ENCODE measurements at places on chromosomes 6 and 20.
A peak's percentile ranks its signal among the peaks of the same experiment; 100 is the strongest.

GRCh38 chr6:51024126-51024525, 205.5 kb downstream of the TFAP2B start:
- no peak for DNase-seq

DNA sequence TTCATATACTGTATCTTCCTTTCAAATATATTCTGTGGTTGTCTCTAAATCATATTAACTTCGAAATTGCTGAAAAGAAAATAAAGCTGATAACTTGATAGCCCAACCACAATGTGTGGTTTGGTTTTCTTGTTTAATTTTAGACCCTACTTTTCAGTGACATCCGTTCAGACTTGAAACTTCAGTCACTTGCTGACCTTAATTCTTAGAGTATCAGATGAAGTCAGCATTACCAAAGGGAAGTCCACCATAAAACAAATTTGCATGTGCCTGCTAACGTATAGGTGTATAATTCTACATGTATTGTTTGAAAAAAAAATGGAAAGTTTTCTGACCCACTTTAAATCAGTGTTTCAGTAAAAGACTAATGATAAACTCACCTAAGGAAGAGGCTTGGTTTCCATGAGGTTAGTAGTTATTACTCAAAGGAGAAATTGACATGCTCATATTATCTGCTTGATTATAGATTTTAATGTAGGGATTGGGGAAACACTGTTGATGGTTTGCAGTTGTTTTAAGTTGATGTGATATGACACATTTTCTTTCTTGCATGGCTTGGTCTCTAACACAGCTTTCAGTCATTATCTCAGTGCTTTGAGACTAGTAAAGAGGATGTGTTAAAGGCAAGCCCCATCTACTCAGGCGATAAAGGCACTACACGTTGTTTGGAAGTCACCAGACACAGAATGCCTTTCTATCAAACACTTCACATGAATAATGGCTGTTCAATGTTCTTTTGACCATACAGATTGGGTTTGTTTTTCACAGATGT, 5.2 kb upstream of the IL17A start:
- DNase-seq: no peak

GRCh38 chr6:106732376-106732940, 103.1 kb downstream of the QRSL1 start:
- no peak for DNase-seq

DNA sequence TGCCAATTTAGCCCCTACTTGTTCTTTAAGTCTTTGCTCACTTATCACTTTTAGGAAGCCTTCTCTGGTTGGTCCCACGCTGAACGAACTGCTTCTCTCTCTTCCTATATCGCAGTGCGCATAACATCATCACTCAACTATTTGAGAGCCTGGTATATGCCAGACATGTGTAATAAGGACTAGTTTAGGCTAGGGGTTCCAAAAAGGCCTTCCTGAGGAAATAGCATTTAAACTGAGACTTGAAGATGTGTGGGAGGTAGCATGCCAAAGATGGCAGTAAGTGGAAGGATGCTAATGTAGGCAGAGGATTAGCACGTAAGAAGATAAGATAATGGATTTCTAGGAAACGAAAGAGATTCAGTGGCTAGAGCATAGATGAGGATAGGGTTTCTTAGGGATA, 4.8 kb downstream of the CCDC28A start:
- no peak for DNase-seq

DNA sequence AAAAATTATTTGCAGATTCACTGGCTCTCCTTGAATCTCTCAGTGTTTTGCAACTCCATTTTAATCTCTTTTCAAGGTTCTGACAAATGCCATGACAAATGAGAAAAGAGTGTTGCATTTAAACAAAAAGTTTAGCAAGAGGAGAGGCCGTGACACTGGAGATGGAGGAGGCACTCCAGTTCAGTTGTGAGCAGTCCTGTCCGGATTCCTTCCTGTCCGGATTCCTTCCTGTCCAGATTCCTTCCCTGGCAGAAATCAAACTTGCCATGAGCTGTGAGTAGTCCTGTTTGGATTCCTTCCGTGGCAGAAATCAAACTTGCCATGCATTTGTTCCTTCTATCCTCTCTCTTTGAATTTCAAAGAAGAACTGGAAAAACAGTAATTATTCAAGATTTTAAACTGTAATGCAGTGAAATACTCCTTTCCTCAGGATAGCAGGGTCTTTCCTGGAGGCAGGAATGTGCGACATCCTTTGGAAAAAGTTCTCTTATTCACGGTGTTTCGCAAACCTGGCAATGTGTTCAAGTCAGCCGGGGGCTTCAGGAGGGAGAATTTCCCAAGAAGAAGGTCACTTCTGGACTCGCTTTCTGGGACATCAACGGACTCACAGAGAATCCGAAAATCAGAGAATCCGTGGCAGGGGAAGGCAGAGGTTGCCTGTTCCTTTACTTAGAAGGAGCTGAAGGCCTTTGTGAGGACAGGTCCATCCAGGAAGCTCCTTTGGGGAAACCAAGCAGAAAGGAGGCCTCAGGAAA, 48.7 kb upstream of the DACT2 start:
- DNase-seq: no peak

- no peak for DNase-seq
These were observed 75.5 kb downstream of the TBC1D7 start for GRCh38 chr6:13252790-13253189.

DNA sequence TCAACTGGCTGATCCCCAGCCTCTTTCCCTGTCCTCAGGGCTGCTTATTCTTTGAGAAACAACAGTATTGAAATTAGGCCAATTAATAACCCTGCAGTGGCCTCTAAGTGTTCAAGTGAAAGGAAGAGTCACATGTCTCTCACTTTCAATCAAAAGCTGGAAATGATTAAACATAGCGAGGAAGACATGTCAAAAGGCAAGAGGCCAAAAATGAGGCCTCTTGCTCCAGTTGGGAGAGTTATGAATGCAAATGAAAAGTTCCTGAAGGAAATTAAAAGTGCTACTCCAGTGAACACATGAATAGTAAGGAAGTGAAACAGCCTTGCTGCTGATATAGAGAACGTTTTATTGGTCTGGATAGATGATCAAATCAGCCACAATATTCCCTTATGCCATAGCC, 131.5 kb downstream of the MACROD2 start:
- no peak for DNase-seq

DNA sequence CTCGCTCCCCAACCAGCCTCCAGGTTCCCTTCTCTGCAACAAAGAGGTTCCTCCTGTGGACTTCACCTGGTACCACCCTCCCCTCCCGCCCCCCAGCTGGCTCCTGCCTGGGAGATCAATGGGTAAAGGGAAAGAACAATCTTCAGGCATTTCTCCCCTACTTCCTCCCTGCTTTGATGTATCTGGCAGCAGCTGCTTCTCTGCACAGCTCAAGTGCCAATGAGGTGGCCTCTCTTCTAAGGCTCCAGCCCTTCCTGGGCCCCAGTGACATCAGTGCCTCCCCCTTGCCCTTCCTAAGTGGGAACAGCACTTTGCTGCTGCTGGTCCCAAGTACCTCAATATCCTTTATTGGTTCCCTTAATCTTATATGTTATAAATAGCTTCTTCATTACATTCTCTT, 23.5 kb downstream of the MOCS1 start:
- DNase-seq: no peak

DNA sequence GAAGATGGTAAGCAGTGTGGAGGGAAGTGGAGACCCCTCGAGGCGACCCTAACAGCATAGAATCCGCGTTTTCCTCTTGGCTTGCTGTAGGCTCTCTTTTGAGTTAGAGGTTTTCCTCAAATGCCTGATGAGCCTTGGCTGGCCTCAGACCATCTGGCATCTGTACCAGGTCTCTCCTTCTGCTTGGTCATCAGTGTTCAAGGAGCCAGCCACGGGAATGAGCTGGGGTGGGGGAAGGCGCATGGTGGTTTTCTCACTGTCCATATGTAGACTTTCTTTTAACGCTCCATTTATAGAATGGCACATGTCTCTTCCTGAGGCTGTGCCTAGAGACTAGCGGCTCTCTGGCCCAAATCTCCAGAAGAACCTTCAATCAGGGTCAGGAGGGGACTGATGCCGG, 8.1 kb upstream of the GUCA1A start:
- peak; percentile 23 for DNase-seq

DNA sequence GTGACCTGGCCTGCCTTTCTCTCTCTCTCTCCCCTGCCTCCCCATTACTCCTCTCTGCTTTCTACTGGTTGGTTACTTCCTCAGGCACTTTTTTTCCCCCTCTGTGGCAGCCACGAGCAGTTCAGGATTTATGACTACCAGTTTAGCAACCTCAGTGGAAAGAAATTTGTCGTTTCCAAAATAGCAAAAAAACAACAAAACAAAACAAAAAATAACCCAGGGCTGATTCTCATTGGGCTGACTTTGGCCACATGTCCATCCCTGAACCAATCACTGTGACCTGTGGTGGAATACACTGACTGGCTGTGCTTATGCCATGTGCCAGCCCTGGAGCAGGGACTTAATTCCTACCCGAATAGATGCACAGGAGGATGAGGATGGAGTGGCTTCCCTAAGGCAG, 137.4 kb downstream of the TFAP2C start:
- no peak for DNase-seq

- no peak for DNase-seq
These were observed 3.1 kb downstream of the SHPRH start for GRCh38 chr6:145960918-145961589.

- no peak for DNase-seq
These were observed 87.5 kb downstream of the ANKRD60 start for GRCh38 chr20:58140787-58141425.

- no peak for DNase-seq
These were observed 56.4 kb downstream of the B4GALT5 start for GRCh38 chr20:49657118-49657901.

DNA sequence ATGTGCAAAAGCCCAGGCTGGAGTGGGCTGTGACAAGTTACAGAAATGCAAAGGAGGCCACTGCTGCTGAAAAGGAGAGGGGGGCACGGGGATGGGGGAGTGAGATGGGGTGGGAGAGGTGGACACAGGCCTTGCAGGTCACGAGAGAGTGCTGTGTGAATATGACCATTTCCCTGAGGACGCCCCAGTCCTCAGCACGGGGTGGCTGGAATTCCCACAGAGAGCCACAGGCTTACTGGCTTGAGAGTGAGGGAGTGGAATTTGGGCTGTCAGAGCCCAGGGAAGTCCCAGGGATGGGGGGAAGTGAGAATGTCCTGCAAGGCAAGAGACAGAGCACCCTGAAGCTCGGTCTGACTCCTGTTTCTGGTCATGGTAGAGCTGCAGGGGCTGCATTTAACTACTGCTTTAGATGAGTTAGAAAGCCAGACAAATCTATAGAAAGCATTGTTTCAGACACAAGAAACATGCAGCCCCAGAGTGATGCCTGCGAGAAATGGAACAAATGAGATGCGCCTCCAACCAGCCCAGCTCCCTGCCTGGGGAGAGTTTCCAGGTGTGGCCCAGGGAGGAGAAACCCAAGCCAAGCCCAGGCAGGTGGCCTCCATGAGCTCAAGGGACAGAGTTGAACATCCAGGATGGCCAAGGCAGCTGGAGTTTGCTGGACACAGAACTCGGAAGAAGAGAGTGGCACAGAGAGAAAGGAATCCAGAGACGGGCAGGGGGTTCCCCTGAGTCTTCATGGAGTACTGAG, 30.5 kb downstream of the NPEPL1 start:
- DNase-seq: no peak

GRCh38 chr20:44600758-44601201, 18.4 kb downstream of the PKIG start:
- no peak for DNase-seq

- DNase-seq: peak; percentile 71
These were observed 5.5 kb downstream of the ELMO2 start for GRCh38 chr20:46400828-46401477.

DNA sequence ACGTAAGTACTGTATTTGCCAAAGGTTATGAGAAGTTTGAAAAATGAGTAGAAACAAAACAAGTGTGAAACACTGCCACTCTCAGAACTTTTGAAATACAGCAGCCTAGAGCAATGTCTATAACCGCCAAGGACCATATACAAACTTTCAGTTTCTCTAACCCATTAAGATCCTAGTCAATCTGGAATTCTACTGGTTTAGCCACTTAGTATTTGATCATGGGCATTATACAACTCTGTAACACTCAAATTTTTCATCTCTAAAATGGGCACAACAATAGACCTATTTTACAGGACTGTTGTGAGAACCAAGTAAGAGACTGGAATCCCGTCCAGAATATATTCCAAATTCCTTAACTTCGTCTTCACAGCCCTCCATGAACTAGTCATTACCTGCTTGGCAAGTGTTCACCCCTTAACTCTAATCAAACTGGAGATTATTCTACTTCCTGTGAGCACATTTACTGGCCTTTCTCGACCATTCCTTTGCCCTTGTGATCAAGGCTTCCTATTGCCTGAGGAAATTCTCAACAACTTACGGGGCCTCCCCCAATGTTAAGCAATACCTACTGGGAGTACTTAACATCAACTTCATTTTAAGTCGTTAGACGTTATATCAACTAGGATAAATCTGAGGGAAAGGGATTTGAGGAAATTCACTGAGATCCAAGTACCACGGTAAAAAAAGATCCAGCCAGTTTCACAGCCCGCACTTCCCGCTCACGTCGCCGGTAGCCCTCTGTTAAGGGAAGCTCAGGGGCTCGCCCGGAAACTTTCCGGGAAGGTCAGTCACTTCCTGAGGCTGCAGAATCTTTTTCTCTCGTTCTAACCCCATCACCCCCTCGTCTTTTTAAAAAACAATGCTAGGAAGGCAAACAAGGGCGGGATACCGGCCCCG, 1.1 kb downstream of the EIF2S2 start:
- peak; percentile 76 for DNase-seq

DNA sequence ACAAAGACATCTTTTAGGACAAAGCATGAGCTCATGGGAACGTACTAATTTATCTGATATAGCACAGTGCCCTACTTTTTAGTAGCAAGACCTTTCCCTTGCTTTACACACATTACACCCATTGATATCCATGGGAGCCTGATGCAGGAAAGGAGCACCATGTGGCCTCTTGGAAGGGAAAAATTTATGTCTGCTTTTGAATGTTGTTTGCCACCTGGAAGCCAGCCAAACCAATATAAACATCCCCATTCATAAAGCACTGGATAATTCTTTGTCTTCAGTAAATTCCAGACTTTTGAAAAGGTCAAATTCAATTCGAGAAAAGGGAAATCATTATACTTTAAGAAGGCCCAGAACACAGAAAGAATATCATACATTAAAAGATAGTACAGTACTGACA, 152.3 kb upstream of the BEND6 start:
- DNase-seq: peak; percentile 66

DNA sequence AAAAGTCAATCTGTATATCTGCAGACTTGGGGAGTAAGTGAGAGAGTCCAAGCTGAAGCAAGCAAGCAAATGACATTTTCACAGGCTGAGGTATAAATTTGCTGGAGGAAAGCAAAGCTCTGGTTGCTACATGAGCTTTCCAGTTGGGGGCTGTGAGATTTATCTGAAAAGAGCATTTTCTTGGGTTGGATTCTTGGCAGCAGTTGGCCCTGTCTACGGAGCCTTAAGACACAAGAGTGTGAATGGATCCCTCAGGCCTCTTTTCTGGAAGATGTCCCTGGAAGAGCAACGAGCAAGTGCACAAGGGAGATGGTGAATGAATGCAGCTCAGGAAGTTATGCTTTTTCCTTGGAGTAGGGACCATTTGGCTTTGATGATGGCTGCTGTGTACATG, 30.8 kb downstream of the ISM1 start:
- no peak for DNase-seq

- DNase-seq: peak; percentile 91
These were observed 17.5 kb downstream of the LEMD2 start for GRCh38 chr6:33771146-33772081.

All from ELR (cell line).